ENCODE measurements at places on chromosomes 11 and 22.

DNA sequence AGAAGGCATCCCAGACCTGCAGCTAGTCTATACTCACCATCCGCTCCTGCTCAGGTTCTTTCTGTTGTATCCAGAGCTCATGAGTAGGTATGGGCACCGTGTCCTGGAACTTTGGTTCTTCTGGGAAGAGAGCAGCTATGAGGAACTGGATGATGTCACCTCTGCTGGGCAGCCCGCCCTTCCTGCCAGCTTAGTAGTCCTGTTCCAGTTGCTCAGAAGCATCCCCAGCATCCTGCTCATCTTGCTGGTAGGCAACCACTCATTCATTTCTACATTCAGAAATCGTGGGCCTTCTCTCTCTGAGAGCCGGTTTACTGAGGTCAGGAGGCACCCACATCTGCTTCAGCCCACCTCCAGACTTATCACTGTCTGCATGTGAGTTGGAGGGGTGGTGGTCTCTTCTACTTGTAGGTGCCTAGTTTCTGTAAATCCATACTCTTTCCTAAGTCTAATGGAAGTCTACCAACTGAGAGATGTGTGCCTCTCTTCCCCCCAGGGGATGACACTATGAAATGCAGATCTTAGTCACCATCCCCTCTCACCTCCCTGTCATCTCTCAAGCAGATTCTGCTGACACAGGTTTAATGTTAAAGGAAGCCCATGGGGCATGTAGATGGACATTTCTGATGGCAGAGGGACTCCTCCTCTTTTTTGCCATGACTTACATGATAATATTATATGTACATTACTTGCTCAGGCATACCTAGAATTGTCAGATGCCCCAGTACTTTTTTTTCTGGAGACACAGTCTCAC, 29.6 kb upstream of the CCDC134 start:
- no peak for DNase-seq

- DNase-seq, result no peak
These were observed 310.1 kb upstream of the SORL1-AS1 start for GRCh38 chr11:121762820-121763219.

DNA sequence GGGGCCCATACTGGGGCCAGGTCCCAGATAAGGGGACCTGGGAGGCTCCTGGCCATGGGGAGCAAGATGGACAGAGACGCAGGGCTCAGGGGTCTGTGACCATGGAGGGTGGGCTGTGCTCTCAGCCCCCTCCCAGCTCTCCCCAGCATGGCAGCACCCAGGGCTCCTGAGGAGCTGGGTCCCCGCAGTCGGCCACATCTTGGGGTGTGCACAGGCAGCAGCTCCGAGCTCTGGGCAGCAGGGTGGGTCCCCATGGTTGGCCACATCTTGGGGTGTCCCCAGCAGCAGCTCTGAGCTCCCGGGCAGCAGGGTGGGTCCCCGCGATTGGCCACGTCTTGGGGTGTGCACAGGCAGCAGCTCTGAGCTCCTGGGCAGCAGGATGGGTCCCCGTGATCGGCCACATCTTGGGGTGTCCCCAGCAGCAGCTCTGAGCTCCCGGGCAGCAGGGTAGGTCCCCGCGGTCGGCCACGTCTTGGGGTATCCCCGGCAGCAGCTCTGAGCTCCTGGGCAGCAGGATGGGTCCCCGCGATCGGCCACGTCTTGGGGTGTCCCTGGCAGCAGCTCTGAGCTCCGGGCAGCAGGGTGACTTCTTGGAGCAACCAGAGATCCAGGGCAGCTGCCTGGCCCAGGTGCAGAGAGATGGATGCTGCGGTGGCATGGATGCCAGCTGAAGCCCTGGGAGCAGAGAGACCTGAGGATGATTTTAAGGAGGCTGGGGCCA, 18.3 kb upstream of the MUC5B start:
- no peak for DNase-seq

- DNase-seq, result no peak
These were observed 121.0 kb upstream of the FGF3 start for GRCh38 chr11:69940246-69940610.

DNA sequence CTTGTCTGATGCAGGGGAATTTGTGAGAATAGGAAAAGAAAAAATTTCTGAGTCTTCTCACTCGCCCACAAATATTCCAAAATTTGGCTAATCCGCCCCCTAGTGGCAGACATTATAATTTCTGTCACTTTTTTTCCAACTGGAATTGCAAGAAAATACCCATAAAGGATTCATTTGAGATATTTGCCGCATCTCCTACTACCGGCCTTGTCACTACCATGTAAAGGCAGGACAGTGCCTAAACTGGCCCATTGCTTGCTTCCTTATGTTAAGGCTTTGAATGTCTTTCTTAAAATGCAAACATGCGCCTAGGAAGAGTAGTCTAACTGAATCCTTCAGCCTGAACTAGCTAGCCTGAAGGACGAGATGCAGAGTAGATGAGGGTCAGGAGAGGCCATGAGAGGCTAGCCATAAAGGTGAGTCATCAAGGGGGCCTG, 9.3 kb upstream of the CEP295 start:
- no peak for DNase-seq

- no peak for DNase-seq
These were observed 105.6 kb upstream of the TBCEL start for GRCh38 chr11:120918257-120918656.

GRCh38 chr11:15889363-15890030, 466.8 kb downstream of the SOX6 start:
- no peak for DNase-seq

GRCh38 chr22:21921729-21922128, 30.9 kb downstream of the PPM1F start:
- no peak for DNase-seq

DNA sequence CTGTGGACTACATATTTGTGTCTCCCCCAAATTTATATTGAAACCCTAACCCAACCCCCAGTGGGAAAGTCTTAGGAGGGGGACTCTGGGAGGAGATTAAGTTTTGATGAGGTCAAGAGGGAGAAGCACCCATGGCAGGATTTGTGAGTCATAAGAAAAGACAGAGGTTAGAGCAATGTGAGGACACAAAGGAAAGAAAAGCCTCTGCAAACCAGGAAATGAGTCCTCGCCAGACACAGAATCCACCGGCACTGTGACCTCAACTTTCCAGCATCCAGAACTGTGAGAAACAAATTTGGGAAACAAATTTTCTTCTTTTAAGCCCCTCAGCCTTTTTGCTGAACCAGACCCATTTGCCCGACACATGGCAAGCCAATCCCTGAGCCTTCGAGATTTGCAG, 397.0 kb downstream of the NTM start:
- no peak for DNase-seq

GRCh38 chr11:120546312-120547205, 35.0 kb downstream of the GRIK4 start:
- no peak for DNase-seq

GRCh38 chr11:121801781-121802180, 314.2 kb downstream of the BLID start:
- DNase-seq, result no peak

- no peak for DNase-seq
These were observed 61.8 kb downstream of the CD82 start for GRCh38 chr11:44627165-44627789.

- DNase-seq, result no peak
These were observed 139.1 kb upstream of the DDI1 start for GRCh38 chr11:103897160-103897936.

DNA sequence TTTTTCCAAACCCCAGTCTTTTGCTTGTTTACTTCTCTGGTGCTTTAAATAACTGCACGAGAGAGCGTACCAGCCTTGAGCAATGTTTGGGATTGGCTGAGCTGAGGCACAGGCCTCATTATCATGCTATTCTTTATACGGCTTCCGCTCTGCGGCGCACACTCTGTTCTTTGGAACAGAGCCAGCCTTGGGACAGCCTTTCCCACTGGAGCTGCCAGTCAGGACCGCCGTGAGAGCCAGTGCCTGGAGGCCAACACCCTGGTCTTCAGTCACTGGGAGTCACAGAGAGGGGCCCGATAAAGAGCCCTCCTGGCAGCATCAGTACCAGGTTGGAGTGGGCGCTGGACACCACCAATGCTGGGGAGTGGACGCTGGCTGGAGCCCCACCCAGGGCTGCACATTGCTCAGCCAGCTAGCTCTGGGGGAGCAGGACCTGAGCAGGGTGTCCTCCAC, 125.6 kb downstream of the BCR start:
- no peak for DNase-seq

DNA sequence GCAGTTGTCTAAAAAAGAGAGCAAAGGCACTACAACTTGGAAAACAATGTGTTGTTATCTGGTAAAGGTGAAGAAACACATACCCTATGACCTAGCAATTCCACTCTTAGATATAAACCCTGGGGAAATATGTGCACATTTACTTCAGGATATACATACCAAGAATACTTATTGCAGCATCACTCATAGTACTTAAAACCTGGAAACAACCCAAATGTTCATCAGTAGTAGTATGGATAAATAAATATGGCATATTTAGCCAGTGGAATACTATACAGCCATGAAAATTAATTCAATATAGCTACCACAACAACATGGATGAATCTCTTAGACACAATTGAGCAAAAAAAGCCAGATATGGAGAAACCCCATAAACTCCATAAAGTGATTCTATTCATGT, 26.1 kb upstream of the MICAL2 start:
- no peak for DNase-seq

GRCh38 chr11:2776351-2777061, 76.7 kb upstream of the KCNQ1OT1 start:
- DNase-seq, result no peak

DNA sequence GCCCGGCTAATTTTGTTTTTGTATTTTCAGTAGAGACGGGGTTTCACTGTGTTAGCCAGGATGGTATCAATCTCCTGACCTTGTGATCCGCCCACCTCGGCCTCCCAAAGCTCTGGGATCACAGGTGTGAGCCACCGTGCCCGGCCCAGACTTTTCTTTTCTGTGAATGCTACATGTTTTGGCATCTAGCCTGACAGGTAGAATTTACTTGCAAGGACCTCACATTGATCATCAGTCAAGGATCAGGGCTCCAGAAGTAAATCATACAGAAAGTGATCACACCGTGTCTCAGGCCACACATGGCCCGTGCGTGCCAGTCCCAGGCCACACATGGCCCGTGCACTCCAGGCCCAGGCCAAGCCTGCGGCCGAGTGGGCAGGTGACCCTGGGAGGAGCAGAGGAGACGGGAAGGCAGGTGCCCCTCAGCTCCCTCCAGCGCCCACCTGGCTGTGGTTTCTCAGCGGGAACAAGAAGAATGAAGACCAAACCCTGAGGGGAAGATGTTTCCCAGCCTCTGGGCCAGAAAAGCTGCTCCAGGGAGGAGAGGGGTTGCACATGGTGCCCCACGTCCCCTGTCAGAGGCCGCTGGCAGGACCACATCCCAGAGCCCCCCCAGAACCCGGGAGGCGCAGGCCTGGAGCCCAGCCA, 76.2 kb downstream of the BRD1 start:
- no peak for DNase-seq

DNA sequence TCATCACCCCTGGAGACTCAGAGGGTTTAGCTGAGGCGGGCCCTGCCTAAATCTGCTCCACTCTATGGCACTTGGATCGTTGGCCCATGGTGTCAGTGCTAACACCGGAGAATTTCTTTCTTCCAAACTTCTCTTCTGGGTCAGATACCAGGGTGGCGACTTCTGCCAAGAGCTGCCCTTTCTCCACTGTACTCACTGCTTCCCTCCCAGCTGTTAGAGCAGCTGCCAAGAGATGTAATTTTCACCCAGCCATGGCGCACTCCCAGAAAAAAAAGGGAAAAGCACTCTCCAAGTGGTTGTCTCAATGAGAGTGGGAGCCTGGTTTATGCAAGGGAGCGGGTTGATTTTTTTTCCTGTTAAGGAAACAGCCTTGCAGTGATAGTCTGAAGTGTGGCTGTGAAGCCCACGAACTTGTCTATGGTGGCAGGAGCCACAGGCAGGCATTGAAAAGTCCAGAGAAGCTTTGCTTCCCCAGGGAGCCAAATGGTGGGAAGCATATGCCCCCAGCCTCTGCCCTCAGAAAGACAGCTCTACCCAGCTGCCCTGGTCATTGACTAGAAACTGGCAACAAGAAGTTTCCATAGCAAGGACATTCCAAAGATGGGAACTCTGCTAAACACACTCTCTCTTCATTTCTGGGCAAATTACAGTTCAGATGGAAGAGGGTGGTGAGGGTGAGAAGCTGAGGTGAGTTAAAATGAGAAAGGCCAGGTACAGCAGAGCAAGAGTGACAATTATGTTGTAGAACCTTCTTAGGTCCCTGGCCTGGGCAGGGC, 10.7 kb downstream of the PCSK7 start:
- DNase-seq, result no peak

GRCh38 chr11:75921808-75922207, 106.8 kb downstream of the UVRAG start:
- DNase-seq, result no peak

GRCh38 chr22:31639436-31640039, 22.5 kb downstream of the PISD start:
- DNase-seq, result no peak

DNA sequence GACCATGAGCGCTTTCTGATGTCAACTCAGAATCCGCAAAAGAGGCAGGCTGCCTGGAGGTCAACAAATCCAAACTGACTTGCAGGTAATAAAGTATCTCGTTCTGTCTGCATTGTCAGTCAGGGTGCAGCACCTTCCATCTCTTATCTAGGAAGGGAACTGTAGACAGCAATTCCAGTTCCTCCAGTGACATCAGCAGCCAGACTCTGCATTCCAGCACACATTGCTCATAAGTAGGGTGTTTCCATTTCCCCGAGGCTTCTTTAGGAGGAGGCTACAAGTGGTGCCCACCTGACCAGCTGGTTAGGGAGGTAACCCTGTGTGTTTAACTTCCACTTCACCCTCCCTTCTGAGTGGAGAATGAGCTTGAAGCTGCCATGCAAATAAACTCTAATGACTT, 53.3 kb downstream of the NTM start:
- DNase-seq, result no peak

DNA sequence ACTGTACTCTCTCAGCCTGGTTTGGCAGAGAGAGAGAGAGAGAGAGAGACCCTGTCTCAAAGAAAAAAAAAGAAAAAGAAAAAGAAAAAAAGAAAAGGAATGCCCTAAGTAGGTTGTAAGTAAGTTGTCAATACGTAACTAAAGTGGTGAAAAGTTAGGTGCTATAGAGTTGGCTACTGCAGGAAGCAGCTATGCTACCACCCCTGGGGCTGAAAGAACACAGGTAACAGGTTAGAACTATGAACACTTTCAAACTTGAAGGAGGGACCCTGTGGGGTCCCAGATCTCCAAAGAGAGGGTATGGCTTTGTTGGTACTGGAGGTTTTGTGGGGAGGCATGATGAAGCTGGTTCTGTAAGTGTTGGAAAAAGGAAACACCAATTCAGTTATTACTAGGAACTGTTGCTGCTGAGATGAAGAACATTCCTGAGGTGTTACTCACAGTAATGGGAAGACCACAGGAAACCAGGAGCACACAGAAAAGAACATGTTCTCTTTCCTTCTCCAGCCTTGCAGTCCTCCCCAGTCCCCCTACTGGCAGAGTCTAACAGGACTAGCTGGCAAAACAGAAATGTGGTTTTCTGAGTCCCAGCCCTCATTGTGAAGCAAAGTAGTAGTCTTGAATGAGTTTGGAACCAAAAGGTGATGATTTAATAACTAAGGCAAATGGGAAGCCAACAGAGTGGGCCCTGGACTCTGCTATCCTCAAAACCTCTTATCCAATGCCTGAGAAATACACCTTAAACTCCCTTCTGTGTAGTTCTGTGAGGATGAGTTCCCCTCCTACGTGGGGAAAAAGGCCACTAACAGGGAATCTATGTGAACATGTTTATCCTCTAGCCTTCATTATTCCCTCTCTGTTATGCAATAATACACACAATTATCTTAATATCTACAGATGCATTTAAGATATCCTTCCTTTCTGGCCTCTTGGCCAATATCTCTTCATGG, 427.0 kb upstream of the DDI1 start:
- no peak for DNase-seq

GRCh38 chr22:48354096-48354495, 1473.6 kb downstream of the BRD1 start:
- DNase-seq, result no peak
